Stimulated activated naive CD8-positive, alpha-beta T cell treated with anti-CD3 and anti-CD28 coated beads, Interleukin-15, amount 100 ng/mL, for 72 hours (primary cell): ENCODE measurements at places on chromosomes 12 and 14.

GRCh38 chr14:99729991-99730875 is 46.1 kb downstream of the CYP46A1 start:
- peak; percentile 68 for DNase-seq

- no peak for DNase-seq
These were observed 240.5 kb downstream of the PPFIA2 start for GRCh38 chr12:81518638-81519037.

DNA sequence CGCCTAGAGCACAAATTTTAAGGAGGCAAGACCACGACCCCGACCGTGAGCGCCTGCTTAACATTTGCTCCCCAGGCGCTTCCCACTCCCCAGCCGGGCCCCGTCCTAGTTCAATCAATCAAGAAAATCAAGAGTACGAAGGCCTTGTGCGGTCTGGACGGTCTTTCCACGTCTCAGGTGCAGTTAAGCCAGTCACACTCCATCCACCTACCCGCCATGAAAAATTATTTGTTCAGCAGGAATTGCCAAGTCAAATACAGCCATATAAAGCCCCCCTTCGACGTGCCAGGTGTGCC is 603 bp upstream of the LRR1 start:
- no peak for DNase-seq

- no peak for DNase-seq
These were observed 46.9 kb downstream of the DLK1 start for GRCh38 chr14:100773331-100774163.

DNA sequence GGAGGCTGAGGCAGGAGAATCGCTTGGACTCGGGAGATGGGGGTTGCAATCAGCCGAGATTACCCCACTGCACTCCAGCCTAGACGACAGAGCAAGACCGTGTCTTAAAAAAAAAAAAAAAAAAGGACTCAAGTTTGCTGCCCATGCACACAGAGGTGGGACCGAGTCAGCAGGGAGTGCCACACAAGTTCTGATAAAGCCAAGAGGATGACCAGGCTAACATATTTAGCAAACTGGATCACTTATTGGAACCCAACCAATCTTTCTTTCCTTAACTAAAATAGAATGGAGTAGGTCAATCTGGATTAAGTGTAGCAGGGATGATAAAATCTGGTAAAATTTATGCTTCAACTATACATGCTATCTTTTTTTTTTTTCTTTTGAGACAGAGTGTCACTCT is 190.4 kb upstream of the FOXN3 start:
- no peak for DNase-seq

GRCh38 chr12:116855744-116856470 is 25.3 kb downstream of the HRK start:
- DNase-seq: no peak
